Stimulated activated CD8-positive, alpha-beta memory T cell treated with anti-CD3 and anti-CD28 coated beads, Interleukin-4, amount 100 ng/mL, for 1 hour (primary cell): ENCODE measurements at places on chromosomes 1 and 21.

GRCh38 chr21:16865632-16866031 lies 647.2 kb upstream of the CXADR start:
- no peak for DNase-seq

DNA sequence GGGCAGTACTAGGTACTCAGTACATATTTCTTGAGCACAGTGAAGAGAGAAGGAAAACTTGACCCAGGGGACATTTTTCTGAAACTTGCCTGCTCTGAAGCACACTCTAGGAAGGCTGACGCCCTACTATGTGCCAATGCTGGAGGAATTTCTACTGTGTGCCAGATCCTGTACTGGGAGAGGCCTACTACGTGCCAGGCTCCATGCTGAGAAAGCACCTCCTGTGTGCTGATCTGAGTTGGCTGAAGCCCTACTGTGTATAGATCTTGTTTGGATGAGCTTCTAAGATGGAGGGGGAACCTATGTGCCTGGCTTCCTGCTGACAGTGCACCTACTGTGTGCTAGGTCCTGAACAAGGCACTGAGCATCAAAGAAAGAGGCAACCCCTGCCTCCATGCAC lies 86.2 kb downstream of the GRIK3 start:
- DNase-seq: no peak

GRCh38 chr1:62676611-62677356 lies 11.4 kb downstream of the DOCK7 start:
- no peak for DNase-seq

DNA sequence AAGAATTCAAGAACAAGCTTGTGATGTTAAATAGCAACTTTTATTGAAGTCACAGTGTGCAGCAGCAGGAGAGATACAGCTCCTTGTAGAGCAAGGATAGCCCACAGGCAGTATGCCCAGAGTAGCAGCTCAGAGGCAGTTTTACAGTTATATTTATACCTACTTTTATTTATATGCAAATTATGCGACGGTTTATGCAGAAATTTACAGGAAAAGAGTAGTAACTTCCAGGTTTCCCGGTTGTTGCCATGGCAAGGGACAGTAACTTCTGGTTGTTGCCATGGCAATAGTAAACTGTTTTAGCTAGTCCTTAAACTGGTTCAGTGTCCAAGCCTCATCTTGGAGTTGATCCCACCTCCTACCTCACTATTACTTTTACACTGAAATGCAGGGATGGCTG lies 344.6 kb upstream of the LYPLAL1 start:
- no peak for DNase-seq

DNA sequence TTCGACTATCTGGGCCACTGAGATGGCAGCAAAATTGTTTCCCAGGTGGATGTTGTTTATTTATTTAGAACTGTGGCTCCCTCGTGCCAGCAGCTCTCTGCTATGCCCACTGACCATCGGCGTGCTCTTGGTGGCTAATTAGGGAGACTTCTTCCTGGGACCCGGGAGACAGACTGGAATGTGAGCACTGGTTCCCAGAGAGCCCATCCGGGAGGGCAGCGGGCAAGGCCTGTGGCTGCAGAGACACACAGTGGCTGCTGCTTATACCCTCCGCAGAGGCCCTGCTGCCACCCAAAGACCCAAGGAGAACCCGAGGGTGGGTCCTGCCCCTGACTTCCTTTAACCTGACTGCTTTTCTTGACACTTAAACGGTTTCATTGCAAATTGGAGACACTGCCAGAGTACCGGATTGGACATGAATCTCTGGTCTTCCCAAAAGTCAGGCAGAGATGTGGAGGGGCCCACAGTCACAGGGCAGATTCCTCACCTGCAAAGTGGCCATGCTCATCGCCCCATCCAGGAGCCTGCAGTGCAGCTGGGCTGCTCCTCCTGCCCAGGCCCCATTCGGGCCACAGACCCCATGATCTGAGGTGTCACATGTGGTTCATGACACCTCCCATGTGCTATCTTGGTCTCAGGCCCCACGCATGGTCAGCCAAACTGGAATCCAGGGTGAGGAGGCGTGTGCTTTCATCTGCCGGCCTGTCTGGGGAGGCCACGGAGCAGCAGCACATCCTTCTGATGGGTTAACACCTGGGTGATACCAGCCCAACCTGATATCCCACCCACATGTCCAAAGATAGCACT lies 5.7 kb upstream of the MATN1 start:
- no peak for DNase-seq

DNA sequence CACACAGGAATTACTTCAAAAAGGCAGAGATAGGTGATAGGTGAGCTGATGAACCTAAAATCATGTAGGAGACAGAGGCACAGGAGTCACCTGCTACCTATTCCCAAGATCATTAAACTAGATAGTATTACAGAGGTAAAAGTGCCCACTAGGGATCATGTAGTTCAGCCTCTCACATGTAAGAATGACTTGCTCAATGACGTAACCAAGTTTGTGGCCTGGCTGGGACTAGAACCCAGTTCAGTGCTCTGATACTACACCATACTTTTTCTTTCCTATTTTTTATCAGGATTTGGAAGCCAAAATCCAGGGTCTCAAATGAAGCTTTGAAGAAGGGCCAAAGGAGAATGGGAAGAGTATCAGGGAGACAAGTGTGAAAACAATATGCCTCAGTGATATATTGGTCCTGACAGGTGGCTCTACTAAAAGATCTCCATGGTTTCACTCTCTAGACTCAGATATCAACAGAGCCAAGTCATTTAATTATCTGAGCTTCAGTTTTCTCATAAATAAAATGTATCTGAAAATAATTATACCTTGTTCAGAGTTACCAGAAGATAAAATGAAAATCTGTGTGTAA lies 87.3 kb upstream of the SLFNL1 start:
- no peak for DNase-seq

DNA sequence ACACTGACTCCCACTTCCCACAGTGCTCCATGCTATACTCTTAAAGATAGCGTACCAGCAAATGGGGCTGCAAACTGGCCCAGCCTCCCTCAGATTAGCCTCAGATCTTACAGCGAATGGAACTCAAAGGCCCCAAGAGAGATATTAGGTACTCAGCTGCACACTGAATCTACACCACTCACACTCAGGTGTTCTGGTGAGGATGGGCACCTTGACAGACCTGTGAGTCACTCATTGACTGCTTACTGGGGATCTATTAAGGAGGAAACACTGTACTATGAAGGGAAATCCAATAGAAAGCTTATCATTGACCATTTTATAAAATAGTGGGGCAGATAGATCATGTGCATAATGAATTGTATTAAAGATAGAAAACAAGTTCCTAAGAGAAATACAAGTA lies 164.3 kb upstream of the ATP1B1 start:
- DNase-seq: no peak

GRCh38 chr1:219533280-219533679 lies 79.6 kb downstream of the ZC3H11B start:
- DNase-seq: no peak

- DNase-seq: no peak
Measured at GRCh38 chr1:9589144-9589718, 520 bp downstream of the TMEM201 start.

DNA sequence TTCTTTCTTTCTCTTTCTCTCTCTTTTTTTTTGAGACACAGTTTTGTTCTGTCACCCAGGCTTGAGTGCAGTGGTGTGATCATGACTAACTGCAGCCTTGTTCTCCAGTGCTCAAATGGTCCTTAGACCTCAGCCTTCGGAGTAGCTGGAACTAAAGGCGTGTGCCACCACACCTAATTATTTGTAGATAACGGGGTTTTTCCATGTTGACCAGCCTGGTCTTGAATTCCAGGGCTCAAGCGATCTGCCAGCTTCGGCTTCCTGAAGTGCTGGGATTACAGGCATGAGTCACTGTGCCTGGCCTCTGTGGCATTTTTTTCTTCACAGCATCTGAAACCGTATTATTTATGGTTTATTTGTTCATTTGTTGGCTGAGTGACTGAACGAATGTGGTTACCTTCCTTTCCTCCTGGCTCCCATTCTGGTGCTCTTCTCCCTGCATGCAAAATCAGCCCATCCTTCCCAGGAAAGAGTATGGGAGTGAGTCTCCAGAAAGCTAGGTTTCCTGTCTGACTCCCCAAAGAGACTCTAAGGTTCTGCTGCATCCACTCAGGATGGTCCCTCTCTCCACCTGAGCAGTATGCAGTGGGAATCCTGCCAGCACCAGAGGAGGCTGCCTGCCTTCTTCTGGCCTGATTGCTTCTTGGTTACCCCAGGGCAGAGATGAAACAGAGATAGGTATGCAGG lies 155.0 kb upstream of the BEND5 start:
- DNase-seq: no peak
